ENCODE measurements at places on chromosomes 3 and 15. TPM values are rescaled to one million over a fixed set of nuclear protein-coding genes. Genes with fewer than 3 reads are reported as not detected.

MKRN2OS gene
- polyA plus RNA-seq, result not detected

SELENOS gene
- polyA plus RNA-seq, result 51.6 TPM

PRR23E gene
- polyA plus RNA-seq, result not detected

SRGAP3 gene
- 0.81 TPM for polyA plus RNA-seq

FANCD2OS gene
- not detected for polyA plus RNA-seq

MAP1A gene
- not detected for polyA plus RNA-seq

GOLGA6A gene
- polyA plus RNA-seq, result not detected

IQCF5 gene
- not detected for polyA plus RNA-seq

ALDH1A2 gene
- polyA plus RNA-seq, result 5.1 TPM

SOX2 gene
- not detected for polyA plus RNA-seq

DAZL gene
- not detected for polyA plus RNA-seq

ZNF502 gene
- polyA plus RNA-seq, result 0.28 TPM

ST6GAL1 gene
- polyA plus RNA-seq, result 14.2 TPM

WDR48 gene
- polyA plus RNA-seq, result 22.7 TPM

UCN2 gene
- not detected for polyA plus RNA-seq

HRG gene
- not detected for polyA plus RNA-seq

FBLN2 gene
- polyA plus RNA-seq, result not detected

MYRIP gene
- not detected for polyA plus RNA-seq

GOLGA6L4 gene
- 0.64 TPM for polyA plus RNA-seq

EPHA3 gene
- not detected for polyA plus RNA-seq

All from CD14-positive monocyte (primary cell).